ENCODE measurements at places on chromosomes 2 and 18.

DNA sequence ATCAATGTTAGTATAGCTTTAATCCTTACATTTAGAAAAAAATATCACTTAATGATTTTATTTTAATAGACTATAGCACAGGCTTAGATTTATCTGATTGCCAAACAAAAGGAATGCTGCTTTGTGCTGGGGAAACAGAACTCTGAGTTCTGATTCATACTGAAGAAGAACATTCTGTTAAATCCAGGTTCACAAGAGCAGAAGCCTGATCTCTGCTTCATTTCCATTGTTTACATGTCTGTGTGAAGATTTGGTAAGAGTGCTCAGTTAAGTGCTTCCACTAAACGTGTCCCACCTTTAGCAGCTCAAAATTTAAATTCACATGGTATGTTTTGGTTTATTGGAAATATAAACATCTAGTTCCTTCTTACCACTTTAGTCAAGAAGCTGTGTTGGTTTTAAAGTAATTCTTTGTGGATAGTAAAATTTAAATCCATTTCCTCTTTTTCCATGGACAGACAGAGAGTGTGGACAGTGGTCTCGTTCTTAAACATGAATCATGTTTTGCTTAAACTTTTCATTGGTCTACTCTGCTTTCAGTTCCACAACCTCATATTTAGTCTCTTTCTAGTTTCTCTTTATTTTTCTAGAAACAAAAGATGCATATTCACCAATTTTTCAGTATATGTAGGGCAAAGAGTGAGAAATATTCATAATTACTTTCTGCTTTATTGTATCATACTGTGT lies 59.1 kb downstream of the NYAP2 start:
- DNase-seq: no peak

- no peak for DNase-seq
Measured at GRCh38 chr18:62500966-62501591, 21.7 kb upstream of the ZCCHC2 start.

DNA sequence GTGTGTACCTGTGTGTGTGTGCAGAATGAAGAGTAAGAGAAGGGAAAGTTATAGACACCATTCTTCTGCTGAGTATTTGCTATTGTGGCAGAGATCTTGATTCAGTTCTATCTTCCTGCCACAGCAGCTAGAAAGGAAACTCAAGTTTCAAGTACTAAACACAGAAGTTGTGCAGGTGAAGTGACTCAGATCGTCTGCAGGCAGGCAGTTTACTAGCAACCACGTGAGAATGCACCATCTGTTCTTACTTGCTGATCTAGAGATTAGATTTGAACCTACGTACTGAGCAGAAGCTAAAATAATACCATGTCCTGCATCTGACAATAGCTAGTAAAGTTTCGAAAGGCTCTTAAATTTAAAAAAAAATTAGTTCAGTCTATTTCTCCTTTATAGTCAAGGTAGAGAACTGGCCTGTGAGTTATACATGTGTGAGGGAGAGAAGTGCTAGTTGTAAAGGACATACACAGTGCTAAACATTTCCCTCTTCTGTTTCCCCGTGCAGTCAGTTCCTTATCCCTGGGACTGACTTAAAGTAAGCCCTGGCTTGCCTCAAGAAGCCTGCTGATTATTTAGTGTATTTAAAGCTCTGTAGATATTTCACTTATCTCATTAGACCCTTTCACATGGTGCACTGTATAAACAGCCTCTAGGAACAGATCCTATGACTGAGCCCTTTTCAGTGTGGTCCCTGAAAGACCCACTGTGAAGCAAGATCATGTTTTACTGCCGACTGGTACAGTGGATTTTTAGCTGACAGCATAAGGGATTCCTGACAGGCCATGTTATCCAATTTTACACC lies 45.0 kb downstream of the SLC38A11 start:
- DNase-seq: peak; percentile 41

- DNase-seq: no peak
Measured at GRCh38 chr2:240463274-240463865, 27.9 kb downstream of the GPC1 start.

DNA sequence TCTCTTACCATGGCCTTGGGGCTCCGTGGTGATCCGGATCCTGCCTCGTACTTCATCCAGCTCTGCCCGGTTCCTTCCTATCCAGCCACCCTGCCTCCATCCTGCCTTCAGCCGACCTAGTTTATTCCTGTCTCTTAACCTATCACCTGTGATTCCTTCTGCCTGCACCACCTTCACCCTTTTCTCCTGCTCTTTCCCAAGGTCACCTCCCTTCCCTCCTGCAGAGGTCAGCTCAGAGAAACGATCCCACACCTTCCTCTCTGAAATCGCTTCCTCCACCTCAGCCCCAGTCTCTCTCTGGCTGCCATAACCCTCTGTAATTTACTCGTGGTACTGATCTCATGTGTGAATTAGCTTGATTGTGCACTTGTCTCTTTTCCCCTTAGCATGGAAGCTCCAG lies 23.5 kb upstream of the LAPTM4A start:
- no peak for DNase-seq

GRCh38 chr2:59083075-59083828 lies 842.1 kb upstream of the FANCL start:
- DNase-seq: no peak

DNA sequence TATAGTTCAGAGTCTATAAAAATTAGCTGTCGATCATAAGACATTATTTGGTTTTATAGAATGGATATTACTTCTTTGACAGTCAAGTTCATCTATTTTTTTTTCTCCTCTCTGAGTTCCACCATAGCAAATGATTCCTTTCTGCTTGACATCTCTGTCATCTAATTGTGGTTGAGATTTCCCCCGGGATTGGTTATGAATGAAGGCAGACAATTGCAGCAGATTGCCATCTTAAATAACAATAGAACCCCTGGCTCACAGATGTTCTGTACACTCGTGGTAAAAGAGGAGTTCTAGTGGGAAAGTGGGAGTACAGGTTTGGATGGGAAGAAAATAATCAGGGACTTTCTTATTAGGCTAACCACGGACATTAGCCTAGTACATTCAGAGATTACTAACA lies 292.1 kb upstream of the NRXN1 start:
- DNase-seq: no peak

GRCh38 chr2:13230221-13230620 lies 513.5 kb downstream of the TRIB2 start:
- no peak for DNase-seq

DNA sequence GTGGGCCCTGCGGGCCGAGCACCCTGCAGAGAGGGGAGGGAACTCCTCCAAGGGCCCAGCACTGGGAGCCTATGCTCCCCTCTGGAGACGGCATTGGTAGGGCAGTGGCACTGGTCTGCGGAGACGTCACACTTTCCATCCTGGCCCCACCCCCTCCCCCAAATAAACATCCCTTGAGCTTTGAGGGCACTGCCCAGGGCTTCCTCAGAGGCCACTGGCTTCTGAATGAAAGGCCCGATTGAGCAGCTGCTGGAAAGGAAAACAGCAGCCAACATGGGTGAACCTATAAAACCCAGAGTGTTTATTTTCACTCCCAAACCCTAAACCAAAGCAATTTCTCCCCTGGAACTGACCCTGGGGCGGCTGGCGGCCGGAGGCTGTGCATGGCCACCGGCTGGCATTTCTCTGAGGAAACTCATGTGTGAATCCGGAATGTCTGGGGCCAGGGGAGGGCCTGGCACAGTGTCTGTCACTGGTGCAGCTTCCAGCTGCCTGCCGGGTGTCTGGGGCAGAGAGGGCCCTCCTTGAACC lies 138.9 kb downstream of the DYSF start:
- no peak for DNase-seq

- DNase-seq: no peak
Measured at GRCh38 chr2:126942427-126943203, 43.9 kb downstream of the TEX51 start.

GRCh38 chr2:137888845-137889244 lies 75.4 kb upstream of the HNMT start:
- DNase-seq: no peak

- no peak for DNase-seq
Measured at GRCh38 chr2:169081551-169081950, 12.2 kb downstream of the DHRS9 start.

GRCh38 chr2:163077241-163077640 lies 238.7 kb upstream of the KCNH7 start:
- no peak for DNase-seq

DNA sequence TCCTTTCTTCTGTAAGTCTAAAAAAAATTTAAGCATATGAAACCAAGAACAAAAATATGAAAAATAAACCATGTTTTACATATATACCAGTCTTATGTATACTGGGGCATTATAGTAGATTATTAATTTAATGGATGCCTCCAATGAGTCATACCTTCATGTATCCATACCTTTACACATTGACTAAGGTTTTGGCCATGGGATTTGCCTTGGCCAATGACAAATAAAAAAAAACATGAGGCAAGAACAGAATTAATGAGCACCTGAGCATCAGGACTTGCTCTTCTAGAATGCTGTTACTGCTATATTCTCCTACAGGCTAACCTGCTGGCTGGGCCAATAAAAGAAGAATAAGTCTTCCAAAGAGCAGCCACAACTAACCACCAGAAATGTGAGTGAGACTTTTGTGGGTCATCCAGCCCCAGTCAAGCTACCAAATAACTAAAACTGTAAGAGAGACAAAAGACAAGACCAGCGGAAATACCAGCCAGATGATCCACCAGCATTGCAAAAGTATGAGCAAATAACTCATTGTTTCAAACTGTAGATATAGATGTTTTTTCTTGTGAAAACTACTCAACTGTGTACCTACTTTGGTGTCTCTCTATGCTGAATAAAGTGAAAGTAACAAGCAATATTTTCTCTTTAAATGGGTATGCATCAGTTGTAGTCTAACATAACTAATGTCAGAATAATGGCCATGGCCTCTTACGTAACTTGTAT lies 749.6 kb upstream of the VRK2 start:
- DNase-seq: no peak

DNA sequence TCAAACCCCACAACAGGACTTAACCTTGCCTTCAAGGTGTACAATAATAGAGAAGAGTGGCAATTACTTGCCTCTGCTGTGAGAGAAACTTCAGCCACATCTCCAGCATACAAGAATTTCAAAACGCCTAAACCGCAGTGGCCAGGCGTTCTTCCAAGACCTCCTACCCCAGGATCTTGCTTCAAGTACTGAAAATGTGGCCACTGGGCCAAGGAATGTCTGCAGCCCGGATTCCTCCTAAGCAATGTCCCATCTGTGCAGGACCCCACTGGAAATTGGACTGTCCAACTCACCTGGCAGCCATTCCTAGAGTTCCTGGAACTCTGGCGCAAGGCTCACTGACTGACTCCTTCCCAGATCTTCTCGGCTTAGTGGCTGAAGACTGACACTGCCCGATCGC lies 2.8 kb upstream of the CYB5A start:
- no peak for DNase-seq

- peak; percentile 40 for DNase-seq
Measured at GRCh38 chr2:22481486-22482259, 903.3 kb upstream of the KLHL29 start.

GRCh38 chr2:216465579-216466195 lies 33.0 kb upstream of the RPL37A start:
- no peak for DNase-seq

DNA sequence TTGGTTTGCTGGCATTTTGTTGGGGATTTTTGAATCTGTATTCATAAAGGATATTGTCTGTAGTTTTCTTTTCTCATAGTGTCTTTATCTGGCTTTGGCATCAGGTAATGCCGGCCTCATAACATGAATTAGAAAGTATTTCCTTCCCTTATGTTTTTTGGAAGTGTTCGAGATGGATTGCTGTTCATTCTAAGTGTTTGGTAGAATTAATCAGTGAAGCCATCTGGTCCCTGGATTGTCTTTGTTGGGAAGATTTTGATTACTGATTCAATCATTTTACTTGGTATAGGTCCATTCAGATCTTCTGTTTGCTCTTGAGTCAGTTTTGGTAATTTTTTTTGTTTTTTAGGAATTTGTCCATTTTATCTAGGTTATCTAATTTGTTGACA lies 22.3 kb downstream of the KIAA1328 start:
- DNase-seq: no peak

DNA sequence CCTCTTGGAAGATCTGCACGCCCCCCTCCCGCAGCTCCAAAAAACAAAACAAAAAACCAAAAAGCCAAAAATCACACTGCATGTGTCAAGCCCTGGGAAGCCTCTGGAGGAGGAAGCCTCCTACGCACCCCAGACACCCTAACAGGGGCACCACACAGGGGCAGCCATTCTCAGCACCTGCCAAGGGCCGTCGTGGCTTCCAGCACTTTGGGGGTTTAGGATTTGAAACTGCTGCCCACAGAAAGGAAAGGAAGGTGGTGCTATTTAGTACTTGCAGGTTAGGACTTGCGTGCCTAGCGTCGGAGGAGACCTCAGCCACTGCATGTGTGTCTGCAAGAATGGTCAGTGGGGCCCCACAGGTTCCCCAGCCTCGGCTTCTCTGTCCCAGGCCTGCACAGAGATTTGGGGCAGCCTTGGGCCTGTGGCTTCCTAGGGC lies 419 bp upstream of the GPR55 start:
- DNase-seq: no peak

- DNase-seq: no peak
Measured at GRCh38 chr2:162067596-162067995, 6.4 kb downstream of the DPP4 start.

DNA sequence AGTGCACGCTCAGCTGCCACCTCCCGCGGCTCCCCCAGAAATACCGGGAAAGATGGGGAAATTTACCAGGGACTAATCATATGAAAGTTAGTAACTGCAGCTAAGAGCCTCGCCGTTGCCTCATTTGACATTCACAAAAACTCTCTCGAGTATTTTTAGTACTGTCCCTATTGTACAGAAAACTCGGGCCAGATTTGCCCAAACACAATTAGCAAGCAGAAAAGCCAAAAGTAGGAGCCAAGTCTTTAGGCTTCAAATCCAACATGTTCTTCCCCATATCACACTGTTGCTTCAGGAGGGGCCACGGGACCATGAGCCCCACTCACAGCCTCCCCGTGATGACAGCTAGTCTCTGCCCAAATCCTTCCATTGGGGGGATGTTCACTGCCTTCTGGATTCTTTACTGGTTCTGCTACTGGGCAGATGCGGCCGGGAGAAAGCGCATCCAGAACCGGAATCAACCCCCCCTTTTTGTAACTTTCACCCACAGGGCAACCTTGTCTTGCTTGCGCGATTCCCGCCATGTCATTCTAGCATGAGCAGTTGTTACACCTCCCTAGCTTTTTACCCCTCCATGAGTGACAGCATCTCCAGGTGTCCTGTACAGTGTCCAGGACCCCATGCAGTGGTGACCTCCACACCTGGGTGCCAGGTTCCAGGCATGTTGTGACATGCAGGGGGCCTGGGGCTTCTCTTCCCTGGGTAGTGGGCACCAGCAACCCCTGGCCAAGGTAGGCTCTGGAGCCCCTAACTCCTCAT lies 35.2 kb downstream of the CENPO start:
- no peak for DNase-seq

DNA sequence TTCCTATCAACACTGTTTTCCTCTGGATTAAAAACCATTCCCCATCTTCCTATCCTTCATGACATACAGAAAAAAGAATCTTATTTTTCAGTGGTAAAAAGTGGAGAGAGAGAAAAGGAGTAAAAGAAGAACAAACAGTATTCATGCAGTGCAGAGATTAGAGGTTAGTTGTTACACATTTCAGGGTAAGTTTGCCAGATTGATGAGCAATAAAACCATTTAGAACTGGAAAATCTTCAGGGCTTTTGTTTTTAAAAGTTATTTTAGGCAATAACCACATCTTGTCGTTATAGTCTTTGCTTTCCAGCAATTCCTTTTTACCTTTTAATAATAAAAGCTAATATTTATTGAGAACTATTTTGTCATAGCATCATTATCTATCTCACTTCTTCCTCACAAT lies 104.5 kb downstream of the GPD2 start:
- no peak for DNase-seq
